Gastrocnemius medialis (tissue), 4 donors: ENCODE measurements at places on chromosomes 2 and 18.

DNA sequence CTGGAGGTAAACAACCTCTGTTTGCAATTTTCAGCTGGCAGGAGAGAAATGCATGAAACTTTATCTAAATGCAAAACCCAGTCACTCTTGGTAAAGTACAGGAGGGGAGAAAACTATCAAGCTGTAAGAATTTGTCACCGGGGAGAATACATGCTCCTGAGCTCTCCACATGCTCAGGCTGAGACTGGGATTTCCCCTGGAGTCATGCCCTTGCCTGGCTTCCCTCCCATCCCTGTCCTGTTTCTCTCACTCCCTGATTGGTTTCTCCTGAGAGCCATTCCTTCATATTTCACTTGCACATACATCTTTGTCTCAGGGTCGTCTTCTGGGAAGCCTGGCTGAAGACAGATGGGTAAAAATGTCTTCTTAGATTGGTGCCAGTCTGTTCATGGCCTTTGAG lies 52.9 kb upstream of the SPATS2L start:
- DNase-seq: no peak

- no peak for DNase-seq
These were observed 108.8 kb downstream of the LPIN1 start for GRCh38 chr2:11855064-11855760.

DNA sequence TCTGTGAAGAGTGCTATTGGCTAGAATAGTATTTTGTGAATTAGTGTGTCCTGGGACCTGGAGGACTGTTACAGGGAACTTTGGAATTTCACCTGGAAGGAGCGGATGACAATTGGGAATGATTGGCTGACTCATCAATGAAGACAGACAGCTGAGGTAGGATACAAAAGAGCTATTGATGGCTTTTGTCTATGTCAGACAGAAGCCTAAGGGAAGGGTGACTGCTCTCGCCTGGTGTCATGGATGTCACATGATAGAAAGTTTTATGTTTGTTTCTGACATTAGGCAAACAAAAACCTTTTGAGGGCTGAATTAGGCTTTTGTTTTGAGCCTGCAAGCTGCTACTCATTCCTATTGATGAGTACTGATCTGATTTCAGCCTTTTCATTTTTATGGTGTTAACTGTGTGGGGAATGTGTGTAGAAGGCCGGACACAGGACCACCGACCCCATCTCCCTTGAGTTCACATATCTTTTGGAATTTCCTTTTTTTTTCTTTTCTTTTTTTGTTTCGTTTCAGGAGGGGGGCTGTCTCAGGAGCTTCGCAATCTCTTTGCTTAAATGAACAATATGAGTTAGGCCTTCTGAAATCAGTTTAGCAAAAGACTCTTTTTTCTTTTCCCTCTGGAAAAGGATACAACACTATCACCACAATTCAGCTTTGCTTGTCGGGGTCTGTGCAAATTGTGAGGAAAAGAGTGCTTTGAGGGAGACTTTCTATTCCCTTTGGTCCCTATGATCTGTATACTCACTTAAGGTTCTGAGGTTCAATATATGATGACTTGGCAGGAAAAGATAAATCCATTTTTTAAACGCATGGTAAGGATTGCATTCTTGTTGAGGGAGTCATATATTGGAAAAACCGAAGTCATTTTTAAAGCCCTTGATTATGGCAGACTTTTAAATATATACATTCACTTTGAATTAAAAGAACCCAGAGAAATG lies 207.9 kb upstream of the FIGN start:
- DNase-seq: no peak

- no peak for DNase-seq
These were observed 49.1 kb downstream of the CENPO start for GRCh38 chr2:24842081-24843050.

DNA sequence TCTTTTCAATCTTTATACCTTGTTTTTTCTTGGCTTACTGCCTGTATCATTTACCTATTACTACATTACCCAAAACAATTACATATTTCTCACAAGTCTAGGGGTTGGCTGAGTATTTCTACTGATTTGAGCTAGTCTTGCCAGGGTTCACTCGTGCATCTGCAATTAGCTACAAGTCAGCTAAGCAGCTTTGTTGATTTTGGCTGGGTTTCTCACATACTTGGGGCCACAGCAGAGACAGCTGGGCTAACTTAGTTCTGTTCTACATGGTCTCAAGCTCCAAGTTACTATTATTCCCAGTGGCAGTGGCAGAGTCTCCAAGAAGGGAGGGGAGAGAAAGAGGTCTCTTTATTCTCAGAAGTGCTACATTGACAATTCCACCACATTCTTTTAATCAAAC lies 54.7 kb upstream of the SP5 start:
- no peak for DNase-seq

DNA sequence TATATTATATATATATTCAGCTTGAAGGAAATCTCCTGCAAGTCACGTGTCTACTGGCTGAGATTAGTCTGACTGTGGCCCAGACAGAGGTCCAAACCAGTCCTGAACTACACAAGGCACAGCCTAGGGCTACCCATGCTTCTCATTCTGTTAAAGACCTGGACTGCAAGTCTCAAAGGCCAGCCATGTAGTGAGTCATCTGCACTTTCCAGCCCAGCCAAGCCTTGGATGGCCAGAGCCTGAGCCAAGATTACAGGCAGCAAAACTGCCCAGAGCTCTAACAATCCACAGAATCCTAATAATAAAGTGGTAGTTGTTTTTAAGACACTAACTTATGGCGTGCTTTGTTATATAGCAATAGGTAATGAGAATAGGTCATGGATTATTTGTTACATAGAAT lies 259.6 kb downstream of the SS18 start:
- DNase-seq: peak; percentile 32

GRCh38 chr2:182595650-182596049 lies 120.4 kb upstream of the DNAJC10 start:
- DNase-seq: no peak
